Fibroblast of skin of left biceps (primary cell): ENCODE measurements at places on chromosomes 5 and 9.
A peak's percentile ranks its signal among the peaks of the same experiment; 100 is the strongest.

GRCh38 chr9:96061293-96061987 is 185.9 kb downstream of the ERCC6L2 start:
- DNase-seq, result peak; percentile 42

DNA sequence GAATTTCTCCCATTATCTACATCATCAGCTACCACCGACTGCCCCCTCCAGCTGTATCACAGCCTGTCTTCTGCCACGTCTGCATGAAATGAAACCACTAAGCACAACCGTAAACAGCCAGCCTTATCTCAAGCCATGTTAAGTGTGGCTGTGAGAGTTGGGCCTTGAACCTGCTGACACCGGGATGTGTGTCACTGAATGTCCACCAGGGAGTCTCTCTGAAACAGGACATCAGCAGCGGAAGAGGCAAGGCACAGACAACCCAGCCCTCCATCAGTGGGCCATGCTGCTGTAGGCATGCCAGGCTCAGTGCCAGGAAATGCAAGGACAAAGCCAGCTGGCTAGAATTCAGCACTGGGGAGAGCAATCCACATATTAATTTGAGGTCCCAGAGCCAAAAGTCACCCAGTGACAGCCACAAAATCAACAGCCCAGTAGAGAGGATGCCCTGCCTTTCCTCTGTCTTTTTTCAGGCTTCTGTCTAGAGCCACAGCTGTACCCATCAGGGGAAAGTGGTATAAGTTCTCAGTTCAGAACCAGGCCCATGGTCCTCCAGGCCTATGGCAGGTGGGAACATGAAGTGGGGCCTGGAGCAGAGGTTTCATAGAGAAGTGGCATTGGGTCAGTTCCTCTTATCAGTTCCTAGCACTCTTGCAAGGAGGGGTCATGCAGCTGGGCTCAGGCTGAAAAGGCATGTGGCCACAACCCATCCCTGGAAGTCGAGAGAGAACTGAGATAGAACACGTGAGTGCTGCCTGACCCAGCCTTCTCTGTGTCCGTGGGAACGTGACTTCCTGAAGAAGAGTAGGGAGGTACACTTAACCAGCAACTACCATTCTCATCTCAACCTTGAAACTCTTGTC is 199.4 kb downstream of the ESM1 start:
- DNase-seq, result no peak

- DNase-seq, result no peak
Measured at GRCh38 chr5:105836887-105837286, 1833.8 kb downstream of the EFNA5 start.

GRCh38 chr5:172666251-172666650 is 25.2 kb downstream of the NEURL1B start:
- no peak for DNase-seq

DNA sequence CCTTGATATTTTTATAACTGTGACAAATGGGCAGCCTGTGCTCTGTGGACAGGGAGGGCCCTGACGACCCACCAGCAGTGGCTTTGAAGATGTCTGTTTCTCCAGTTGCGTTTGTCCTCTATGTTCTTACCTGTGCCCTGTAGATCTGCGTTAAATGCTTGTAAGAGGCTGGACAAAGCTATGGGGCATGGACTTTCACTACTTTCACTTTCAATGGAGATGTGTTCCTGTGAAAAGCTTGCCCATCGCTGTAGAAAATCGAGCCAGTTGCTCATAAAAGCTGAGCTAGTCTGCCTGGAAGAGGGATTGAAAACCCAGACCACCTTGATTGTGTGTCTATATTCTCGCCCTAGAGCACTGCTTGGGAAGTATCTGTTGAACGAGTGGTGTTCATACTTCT is 74.1 kb downstream of the PSAT1 start:
- no peak for DNase-seq

DNA sequence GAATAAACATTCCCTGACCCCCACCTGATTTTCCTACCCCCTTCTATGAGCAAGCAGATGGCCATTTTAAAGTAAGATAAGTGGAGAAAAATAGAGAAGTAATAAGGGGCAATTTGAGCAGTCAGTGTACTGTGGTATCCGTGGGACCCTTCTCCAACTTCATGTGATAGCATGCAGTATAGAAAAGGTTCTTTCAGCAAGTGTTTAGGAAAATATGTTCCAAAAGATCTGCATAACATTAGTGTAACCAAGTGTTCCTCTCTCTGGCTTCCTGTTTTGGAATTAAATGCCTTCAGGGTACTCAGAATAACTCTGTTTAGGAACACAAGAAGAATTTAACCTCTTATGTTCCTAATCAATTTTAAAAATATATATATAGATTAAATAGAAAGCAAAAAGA is 134.9 kb downstream of the ATG10 start:
- DNase-seq, result no peak

- DNase-seq, result peak; percentile 94
Measured at GRCh38 chr5:143404416-143405062, 1.1 kb upstream of the NR3C1 start.

DNA sequence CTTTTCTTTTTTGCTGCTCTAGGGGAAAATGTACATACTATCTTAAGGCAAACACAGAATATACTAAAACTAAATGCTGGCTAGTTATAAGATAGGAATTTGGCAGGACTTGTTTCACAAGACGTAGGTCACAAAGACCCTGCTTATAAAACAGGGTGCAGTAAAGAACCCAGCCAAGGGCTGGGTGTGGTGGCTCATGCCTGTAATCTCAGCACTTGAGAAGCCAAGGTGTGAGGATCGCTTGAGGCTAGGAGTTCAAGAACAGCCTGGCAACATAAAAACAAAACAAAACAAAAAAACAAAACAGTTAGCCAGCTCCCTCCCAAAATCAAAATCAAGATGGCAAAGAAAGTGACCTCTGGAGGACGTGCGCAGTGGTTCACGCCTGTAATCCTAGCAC is 49.5 kb upstream of the DENND4C start:
- no peak for DNase-seq

DNA sequence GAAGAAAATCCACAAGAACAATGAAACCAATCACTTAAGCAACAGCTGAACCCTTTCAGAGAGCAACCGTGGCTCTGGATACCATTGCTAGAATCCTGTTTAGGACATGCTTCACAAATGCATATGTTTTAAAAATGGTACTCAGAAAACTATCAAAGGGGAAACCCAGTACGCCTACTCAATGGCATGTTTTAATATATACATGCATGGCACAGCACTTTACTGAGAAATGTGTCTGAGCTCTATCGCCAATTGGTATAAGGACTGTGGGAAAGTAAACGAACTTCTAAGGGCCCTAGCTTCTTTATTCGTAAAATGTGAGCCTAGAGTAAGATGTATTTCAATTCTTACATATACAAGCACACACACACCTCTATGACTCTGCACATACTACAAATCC is 72.3 kb downstream of the PTBP3 start:
- DNase-seq, result no peak

GRCh38 chr9:89701221-89701798 is 96.5 kb downstream of the GADD45G start:
- DNase-seq, result no peak

- no peak for DNase-seq
Measured at GRCh38 chr5:24566933-24567332, 77.8 kb downstream of the CDH10 start.

GRCh38 chr5:34047774-34048572 is 5.0 kb upstream of the C1QTNF3 start:
- DNase-seq, result no peak

- peak; percentile 53 for DNase-seq
Measured at GRCh38 chr9:128361986-128362646, 9.1 kb upstream of the URM1 start.

GRCh38 chr9:13480693-13481092 is 201.2 kb upstream of the MPDZ start:
- no peak for DNase-seq

DNA sequence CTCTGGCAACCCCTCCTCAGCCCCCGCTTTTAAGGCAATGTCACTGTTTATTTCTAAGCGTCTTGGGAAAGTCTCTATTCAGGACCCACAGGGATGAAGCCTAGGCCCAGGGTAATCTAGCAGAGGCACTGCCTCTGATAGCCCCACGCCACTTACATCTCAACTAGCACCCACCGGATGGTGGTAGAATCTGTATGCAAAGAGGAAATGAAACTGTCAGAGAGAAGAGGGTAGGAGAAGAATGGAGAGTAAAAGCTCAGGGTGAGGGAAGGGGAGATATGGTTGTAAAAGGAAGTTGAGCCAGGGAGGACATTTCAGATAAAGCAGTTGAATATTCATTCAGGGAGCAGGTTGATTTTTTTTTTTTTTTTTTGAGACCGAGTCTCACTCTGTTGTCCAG is 3.0 kb downstream of the FRRS1L start:
- DNase-seq, result no peak

- no peak for DNase-seq
Measured at GRCh38 chr9:106795031-106795430, 67.9 kb upstream of the ZNF462 start.

DNA sequence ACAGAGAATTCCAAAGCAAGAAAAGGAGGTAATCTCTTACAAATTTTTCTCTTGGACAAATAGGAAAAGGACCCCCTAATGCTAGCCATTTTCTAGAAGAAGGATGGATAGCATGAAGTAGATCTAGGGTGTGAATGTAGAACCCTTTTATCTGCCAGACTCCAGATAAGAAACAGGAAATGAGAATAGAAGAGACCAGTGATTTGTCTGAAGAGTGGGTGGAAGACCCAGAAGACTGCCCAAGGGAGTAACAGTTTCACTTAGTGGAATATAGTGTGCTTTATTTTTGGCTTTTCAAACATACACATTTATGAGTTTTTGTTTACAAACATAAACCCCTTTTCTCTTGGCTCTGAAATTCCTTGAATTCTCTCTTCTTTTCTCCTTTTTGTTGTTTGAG is 25.0 kb downstream of the ECM2 start:
- no peak for DNase-seq

GRCh38 chr9:98732091-98732490 is 23.4 kb upstream of the GABBR2 start:
- DNase-seq, result no peak

DNA sequence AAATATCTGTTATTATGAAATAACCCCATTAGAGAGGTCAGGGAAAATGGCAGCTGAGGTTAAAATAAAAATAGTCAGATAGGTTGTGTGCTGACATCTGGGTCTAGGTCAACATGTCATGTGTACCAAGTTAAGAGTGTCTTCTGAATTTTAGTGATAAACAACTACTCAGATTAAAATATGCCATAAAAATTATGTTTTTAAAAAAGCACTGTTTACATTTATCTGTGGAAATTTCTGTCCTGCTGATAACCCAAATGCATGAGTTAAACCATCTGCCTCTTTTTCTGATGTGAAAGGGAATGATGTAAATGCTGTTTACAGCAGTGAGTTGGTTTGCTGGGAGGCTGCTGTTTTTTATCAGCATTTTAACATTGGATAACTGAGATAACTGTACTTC is 361.2 kb upstream of the TARS1 start:
- DNase-seq, result no peak

DNA sequence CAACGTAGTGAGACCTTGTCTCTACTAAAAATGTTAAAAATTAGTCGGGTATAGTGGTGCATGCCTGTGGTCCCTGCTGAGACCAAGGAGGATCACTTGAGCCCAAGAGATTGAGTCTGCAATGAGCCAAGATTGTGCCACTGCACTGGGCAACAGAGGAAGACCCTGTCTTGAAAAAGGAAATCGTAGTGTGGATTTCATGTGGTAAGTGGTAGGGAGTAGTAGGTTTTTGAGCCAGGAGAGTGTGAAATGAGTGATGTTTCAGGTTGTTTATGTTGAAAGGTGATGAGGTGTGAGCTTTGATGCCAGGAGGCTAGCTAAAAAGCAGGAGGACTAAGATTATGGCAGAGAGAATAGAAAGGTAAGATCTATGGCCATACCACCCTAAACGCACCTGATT is 5.9 kb downstream of the MATR3 start:
- no peak for DNase-seq

DNA sequence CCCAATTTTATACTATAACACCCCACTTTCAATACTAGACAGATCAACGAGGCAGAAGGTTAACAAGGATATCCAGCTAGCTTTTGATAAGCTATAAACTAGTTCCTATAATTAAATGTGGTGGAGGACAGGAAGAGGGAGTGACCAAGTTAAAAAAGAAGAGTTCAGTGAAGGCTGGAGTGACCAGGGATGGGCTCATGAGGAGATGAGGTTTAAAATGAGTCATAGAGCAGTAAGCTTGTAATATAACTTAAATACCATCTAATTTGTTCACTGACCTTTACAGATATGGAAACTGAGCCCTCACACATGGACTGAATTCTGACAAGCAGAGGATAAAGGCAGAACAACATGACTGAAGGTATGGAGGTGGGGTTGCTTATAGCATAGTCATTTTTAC is 284.5 kb downstream of the SPATA31D1 start:
- DNase-seq, result no peak

GRCh38 chr5:54867310-54867944 is 118.0 kb downstream of the ESM1 start:
- no peak for DNase-seq

- no peak for DNase-seq
Measured at GRCh38 chr9:35702696-35703095, 13.0 kb upstream of the TPM2 start.

- DNase-seq, result no peak
Measured at GRCh38 chr5:3883040-3883439, 287.4 kb downstream of the IRX1 start.

GRCh38 chr5:57299986-57300385 is 126.1 kb downstream of the GPBP1 start:
- no peak for DNase-seq

GRCh38 chr5:59133764-59134261 is 550.9 kb downstream of the RAB3C start:
- DNase-seq, result peak; percentile 88

GRCh38 chr9:100601216-100601615 is 23.3 kb downstream of the CAVIN4 start:
- DNase-seq, result no peak

DNA sequence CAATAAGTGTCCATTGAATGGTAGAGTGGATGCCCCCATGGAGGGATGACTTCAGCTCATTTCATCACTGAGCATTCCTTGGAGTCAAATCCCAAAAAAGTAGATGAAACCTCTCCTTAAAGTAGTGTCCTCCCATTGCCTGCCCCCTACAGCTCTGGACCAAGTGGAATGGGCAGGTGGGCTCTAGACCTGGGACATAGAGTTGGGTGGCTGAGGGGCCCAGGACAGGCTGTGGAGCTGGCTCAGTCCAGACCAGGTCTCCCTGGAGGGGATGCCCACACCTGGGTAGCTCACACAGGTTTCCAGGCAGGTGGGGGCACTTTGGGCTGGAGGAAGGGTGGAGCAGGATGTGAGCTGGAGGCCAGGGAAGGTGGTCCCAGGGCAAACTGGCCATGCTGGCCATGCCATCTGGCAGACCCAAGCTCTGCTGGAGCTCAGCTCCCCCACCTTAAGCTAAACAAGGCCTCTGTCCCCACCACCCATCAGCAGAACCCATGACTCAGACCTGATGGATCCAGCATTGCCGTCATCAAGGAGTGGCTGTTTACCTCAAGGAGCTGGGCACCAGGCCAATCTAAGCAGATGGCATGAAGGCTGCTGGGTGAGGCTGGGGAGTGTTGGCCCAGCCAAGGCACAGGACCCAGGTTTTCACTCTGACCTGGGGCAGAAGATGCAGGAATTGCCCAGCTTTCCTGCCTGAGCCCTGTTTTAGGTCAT is 6.2 kb upstream of the SPINK4 start:
- DNase-seq, result peak; percentile 41
